ENCODE measurements at places on chromosomes 2 and 18.

GRCh38 chr2:107801498-107801897 lies 25.2 kb upstream of the RGPD4 start:
- DNase-seq, result no peak

DNA sequence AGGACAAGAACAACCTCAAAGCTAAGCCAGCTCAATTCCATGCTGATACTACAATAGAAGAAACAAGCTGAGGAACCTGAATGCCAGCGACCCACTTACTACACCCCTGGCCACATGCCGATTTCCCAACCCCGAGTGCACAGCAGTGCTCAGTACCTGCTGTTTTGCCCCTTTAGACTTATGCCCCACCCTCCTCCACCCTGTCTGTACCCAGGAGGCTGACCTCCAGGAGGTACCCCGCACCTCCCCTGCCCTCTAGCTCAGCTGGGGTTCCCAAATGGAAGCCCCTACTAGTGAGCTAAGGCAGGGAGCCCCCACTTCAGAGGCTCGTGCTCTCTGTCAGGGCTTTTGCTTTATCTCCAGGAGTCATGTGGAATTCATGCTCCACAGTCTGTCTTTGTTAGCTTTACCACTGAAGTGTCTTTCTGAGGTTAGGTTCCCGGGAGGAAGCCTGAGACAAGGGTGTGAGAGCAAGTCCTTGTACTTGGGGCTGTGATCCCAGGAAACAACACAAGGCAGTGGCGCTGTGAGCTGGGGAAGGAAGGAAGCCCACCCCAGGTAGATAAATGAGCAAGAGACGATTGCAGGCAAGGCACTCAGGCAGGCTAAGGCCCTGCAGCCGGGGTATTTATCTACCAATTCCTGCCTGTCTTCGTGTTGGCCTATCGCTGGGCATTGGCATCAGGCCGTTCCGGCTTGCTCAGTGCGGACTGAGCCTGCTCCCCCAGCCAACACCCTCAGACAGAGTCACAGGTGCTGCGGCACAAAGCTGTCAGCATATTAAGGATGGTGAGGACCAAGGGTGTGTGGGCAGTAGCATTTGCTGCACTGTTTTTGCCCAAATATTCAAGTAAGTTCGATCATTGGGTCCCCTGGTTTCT lies 220.5 kb downstream of the CYP26B1 start:
- no peak for DNase-seq

- DNase-seq, result no peak
These were observed 31.9 kb downstream of the ADI1 start for GRCh38 chr2:3487432-3487831.

GRCh38 chr2:86397986-86398385 lies 43.2 kb upstream of the KDM3A start:
- DNase-seq, result no peak

DNA sequence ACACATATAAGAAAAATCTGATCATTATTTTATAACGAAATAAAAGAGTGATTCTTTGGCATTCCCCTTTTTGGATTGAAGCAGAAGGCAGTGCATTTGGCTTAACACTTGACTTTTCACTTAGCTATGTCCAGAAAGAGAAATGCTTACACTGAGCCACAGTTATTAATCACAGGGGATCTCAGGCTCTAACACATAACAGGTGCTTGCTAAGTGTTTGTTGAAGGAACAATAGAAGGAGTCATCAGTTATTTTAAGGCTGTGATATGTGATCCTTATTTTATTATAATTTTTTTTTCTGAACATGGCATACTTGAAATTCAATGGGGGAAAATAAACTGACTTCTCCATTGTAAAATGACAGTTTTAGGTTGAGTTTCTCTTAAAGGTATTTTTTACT lies 209.5 kb downstream of the UBE2E3 start:
- no peak for DNase-seq

DNA sequence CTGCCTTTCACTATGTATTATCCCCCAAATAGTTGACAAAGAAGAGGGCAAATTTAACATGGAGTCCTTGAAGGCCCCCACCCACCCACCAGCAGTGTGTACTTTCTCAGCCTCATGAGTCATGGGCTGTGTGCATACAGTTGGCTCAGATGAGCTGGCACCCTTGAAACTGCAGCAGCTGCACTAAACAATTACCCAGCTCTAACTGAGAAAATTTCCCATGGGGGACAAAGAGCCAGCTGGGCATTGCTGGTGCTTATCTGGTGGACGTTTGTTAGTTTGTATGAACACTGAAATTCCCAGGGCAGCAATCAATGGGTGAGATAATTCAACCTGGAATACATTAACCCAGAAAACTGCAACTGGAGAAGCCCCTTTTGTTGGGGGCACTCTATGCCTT lies 131.7 kb downstream of the GCA start:
- DNase-seq, result no peak

- no peak for DNase-seq
These were observed 49.8 kb upstream of the LGALSL start for GRCh38 chr2:64404002-64404731.

DNA sequence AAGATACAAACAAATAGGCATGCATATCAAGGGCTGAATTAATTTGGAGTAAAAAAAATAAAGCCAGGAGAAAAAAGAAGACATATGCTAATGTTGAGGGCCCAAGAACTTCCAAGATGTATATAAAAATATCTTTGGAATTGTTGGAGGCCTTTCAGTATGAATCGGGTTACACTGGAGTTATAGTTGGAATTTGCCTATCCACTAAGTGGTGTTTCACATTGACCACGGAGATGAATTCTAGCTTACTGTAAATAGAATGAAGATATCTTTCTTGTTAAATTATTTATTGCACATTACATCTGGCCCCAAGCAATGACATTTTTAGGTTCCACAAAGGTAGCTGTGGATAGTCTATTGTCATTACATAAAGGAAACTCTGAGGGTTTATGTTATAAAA lies 38.5 kb upstream of the TRIB2 start:
- no peak for DNase-seq

- DNase-seq, result no peak
These were observed 282.4 kb upstream of the THSD7B start for GRCh38 chr2:136482966-136483365.

DNA sequence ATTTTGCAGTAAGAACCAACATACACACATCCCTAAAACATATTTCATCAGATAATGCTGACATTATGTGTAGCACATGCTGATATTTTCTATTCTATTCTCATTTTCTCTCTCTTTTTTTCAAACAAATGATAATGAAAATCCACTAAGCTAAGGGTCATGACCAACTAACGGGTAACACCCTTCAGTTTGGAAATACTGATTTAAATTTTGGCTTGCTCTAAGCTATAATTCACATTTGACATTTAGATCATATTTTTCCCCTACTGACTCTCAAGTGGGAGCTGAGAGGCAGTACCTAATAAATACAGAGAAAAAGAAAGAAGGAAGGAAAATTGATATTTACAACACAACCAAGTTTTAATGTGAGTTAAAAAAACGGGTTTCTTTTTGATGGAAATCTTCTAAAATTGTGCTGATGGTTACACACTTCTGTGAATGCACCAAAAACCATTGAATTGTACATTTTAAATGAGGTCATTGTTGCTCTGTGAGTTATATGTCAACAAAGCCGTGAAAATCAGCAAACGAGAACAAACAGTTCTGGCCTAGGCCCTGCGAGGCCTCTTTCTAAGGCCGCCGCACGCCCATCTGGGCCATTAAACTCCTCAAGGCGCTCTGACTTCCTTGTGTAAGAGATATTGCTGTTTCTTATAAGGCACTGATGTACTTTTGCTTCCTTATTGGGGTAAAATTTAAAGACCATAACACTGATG lies 124.2 kb downstream of the GALR1 start:
- DNase-seq, result no peak

Measured in activated CD4-positive, alpha-beta T cell treated with anti-CD3 and anti-CD28 coated beads for 1 hour (primary cell).